ENCODE measurements at places on chromosomes 12 and 14.

GRCh38 chr12:124289634-124290600, 5.0 kb upstream of the RFLNA start:
- peak; percentile 29 for DNase-seq

GRCh38 chr14:44606576-44606975, 99.5 kb upstream of the FSCB start:
- DNase-seq: no peak

DNA sequence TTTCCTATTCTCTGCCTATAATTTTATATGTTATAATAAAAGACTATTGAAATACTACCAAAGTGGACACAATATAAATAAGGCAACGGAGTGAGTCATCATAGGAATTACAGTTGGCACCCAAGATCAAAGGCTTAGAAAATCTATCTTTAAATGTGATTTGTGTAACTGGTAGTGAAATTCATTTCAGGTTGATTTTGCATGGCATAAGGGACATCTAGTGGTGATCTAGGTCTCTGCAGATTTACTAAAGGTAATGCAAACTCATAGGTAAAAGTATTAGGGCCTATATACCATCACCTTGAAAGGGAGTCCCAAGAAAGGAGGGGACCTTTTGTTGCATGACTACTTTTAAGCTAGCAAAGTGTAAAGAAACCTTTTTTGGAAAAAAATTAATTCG, 527.2 kb downstream of the NRXN3 start:
- DNase-seq: peak; percentile 53

DNA sequence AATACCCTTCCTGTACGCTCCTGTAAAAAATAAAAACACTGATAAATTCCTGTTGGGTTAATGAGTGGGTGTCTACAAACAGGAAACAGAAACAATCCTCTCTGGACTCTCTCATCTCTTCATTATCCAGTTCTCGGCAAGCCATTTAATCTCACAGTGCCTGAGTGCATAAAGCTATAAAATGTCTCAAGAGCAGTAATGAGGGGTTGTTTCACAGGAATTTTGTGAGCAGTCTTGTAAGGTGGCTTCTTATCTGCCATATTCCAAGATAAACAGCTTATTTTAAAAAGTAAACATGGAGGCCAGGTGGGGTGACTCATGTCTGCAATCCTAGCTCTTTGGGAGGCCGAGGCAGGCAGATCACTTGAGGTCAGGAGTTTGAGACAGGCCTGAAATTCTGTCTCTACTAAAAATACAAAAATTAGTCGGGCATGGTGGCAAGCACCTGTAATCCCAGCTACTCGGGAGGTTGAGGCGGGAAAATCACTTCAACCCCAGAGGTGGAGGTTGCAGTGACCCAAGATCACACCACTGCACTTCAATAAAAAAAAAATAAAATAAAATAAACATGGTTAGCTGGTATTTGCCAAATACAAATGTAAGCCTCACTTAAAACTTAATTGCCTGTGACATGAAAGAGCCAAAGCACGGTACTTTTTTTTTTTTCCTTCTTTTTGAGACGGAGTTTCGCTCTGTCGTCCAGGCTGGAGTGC, 54.0 kb downstream of the CLIP1 start:
- DNase-seq: peak; percentile 52

GRCh38 chr12:107610021-107610859, 75.4 kb upstream of the PWP1 start:
- DNase-seq: peak; percentile 32

- DNase-seq: no peak
Measured at GRCh38 chr12:112170971-112171596, 45.7 kb downstream of the TRAFD1 start.

GRCh38 chr12:6049587-6049986, 74.9 kb downstream of the VWF start:
- DNase-seq: no peak

DNA sequence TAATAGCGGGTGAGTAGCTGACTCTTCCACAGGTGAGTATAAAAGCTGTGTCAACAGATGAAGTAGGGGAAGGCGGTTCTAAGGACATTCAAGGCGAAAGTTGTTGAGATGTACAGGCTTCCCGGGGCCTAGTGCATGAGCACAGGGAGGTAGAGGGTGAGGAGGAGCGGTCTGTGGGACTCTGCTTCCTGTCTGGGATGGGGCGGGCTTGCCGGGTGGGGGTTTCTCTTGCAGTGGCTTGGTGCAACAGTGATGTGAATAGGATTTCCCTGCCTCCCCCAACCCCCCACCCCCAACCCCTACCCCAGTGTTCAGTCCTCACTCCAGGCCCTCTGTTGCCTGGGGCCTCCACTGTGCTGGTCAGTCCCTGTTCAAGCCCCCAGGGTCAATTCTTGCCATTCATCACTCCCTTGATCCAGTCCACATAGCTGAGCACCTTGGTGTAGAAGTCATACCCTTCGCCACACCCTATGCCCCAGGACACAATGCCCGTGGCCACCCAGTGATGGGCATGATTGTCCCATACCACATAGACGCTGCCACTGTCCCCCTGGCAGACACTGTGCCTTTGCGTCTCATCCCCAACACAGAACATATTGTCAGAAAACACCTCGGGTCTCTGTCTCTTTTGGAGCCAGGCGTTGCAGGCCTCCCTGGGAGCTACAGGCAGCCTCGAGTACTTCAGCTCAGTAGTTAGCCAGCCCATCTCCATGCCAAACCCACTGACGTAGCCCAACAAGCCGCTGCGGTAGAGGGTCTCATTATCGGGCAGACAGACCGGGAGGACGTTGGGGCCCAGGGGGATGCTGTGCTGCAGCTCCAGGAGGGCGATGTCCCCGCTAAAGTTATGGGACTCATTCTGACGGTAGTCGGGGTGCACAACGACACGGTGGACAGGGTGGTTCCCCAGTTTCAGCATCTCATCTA, 4.0 kb upstream of the C1R start:
- DNase-seq: no peak

GRCh38 chr12:91513313-91513712, 330.7 kb upstream of the DCN start:
- no peak for DNase-seq

GRCh38 chr14:25841226-25841625, 756.6 kb downstream of the NOVA1 start:
- DNase-seq: peak; percentile 36

GRCh38 chr12:4320497-4320852, 538 bp upstream of the TIGAR start:
- DNase-seq: no peak

GRCh38 chr14:106417224-106418049, 891.1 kb downstream of the TMEM121 start:
- peak; percentile 31 for DNase-seq

DNA sequence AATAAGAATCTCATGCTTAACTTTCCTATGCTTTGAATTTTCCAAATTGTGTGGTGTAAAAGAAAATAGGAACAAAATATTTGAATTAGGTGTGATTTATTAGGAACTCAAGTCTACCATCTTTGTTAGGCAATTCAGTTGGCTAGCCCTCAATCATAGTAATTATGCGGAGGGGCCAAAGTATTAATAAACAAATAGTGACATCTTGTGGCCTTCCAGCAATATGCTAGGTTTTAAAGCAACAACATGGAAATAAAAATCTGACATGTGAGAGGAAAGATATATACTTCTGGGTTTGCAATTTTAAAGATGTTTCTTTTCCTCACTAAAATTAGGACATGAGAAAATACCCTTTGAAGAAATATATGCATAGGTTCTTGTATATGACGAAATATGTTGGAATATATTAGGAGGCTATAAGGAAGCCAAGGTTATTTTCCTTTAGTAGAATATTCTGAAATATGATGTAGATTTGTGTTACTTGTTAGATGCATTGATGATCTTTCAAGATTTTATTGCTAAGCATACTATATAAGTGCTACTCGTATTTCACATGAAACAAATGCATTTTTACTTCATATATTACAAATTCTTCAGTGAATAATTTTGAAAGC, 200.4 kb downstream of the PTPRO start:
- peak; percentile 65 for DNase-seq

DNA sequence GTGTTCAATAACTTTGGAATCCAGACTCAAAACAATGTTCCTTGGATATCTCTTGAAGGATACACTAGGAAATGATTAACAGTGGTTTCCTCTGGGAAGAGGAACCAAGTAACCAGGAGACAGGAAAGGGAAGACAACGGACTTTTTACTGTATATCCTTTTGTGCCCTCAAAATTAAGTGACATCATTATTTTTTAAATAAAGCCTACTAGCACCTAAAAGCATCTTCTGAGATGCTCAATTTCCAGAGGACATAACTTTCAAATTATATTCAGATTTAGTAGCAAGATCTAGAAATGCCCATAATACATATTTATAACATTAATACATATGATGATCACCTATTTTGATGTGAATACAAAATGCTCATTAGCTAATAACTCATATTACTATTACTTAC, 6.5 kb downstream of the HECTD1 start:
- DNase-seq: peak; percentile 43

GRCh38 chr12:9122091-9122609, 6.4 kb upstream of the A2M start:
- no peak for DNase-seq

- DNase-seq: no peak
Measured at GRCh38 chr12:13102461-13103195, 839 bp downstream of the GSG1 start.

DNA sequence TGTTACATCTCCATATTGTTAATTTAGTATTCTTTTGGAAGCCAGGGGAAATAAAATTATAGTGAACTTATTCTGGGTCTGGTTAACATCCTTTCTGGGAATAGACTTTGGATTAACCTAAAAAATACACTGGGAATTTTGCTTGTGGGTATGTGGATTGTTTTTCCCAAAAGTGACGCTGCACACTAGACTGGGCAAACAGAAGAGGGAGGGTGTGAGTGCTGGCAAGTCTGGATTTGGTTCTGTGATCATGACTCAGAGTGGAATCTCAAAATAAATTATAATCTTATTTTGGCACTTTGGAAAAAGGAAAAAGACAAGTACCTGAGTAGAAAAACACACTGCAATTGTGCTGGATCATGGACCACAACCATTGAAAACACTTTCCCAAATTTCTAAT, 15.2 kb upstream of the LUM start:
- no peak for DNase-seq

GRCh38 chr14:75513911-75514672, 8.2 kb upstream of the BATF start:
- DNase-seq: no peak

DNA sequence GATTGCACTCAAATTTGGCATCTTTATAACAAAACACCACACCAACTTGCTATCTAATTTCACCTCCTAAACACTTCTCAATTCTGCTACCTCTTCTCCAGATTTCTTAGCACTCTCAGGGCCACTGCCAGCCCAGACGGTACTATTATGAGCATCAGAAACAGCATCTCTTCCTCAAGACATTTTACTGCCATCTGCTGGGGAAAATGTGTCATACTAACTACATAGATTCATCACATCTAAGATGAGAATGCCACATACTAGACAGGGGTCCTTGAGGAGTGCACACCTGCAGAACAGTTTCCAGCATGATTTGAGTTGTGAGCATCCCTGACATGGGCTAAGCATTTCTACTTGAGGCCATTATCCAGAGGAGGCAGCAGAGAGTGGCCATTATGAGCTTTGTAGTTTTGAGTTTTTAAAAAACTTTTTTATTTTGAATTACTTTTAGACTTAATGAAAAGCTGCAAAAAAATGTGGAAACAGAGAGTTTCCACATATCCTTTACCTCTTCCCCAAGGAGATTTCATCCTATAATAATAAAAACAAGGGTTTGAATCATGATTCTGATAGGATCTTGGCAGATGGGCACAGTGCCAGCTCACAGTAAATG, 15.1 kb upstream of the GRIP1 start:
- DNase-seq: peak; percentile 73

DNA sequence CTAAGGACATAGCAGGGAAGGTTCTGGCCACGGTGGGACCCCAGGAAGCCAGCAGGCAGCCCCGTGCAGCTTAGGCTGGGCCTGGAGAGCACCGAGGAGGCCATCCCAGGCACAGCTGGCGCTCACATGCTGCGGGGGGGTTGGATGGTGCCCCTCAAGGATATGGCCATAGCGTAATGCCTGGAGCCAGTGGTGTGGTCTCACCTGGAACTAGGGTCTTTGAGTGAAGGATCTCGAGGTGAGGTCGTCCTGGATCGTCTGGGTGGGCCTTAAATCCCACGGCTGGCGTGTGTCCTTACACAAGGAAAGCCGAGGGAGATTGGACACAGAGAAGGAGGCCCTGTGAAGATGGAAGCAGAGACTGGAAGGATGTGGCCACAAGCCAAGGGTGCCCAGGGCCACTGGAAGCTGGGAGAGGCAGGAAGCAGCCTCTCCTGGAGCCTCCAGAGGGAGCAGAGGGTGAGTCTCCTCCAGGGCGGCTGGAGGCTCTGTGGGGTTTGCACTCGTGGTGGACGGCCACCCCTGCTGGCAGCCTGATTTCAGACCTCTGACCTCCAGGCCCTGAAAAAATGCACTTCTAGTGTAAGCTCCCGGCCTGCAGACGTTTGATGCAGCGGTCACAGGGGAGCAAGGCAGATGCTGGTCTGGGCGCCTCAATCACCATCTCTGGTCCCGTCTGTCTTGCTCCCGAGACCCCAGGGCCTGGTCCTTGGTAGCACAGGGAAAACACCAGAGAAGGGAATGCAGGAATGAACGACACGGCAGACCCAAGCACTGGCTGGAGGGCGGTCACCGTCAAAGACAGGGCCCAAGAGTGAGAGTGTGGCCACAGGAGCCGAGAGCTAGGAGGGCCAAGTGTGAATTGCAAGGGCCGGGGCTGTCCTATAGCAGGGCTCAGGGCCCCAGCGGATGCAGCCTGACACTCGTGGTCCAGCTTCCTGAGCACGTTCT, 218.6 kb downstream of the KIF26A start:
- no peak for DNase-seq

- no peak for DNase-seq
Measured at GRCh38 chr14:69364378-69364777, 33.7 kb downstream of the ERH start.

DNA sequence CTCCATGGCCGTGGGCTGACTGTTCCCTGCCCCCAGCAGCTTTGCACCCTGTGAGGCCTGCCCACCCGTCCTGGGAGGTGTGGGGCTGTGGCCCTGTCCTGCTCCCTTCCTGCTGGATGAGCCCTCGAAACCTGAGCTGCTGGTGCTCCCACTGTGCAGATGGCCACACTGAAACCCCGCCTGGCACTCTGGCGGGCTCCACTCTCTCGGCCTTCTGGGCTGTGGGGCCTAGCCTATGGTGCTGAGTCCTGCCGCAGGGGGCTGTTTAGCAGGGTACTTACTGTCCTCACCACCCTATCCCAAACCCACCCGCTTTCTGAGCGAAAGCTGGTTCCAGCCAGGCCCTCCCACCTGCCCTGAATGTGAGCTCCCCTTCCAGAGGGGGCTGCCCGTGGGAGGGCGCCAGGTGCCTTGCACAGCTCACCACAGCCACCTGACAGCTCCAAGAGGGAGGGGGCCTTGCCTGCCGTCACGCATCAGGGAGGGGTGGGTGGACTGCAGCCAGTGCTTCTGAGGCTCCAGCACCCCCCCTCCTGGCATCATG, 7.3 kb downstream of the SLC25A47 start:
- no peak for DNase-seq

All from kidney tubule cell (primary cell).